ENCODE measurements at places on chromosomes 1 and 21.
A peak's percentile ranks its signal among the peaks of the same experiment; 100 is the strongest.

- no peak for DNase-seq
These were observed 868.2 kb upstream of the CXADR start for GRCh38 chr21:16644685-16645084.

DNA sequence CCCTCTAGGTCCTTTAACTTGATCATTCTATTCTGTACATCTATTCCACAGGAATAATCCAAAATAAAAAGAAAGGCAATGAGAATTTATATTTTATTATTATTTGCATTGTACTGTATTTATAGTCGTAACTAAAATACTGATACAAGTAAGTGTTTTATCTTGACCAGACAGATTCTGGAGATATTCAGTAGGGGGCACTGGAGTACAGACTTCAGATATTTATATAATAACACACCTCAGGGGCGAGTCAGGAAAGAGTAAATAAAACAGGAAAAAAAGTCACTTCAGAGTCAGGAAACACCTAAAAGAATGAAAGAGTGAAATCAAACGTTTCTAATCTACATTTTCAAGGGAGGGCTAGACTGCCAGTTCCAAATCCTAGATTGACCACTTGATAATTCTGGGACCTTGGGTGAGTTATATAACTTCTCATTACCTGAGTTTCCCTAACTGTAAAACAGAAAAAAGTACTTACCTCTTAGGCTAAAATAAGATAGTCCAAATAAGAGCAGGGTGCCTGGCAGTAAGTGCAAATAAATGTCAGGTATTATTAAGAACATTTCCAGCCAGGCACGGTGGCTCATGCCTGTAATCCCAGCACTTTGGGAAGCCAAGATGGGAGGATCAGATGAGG is 31.1 kb upstream of the MTF1 start:
- peak; percentile 46 for DNase-seq

GRCh38 chr21:31870472-31871193 is 2.2 kb upstream of the HUNK start:
- no peak for DNase-seq

DNA sequence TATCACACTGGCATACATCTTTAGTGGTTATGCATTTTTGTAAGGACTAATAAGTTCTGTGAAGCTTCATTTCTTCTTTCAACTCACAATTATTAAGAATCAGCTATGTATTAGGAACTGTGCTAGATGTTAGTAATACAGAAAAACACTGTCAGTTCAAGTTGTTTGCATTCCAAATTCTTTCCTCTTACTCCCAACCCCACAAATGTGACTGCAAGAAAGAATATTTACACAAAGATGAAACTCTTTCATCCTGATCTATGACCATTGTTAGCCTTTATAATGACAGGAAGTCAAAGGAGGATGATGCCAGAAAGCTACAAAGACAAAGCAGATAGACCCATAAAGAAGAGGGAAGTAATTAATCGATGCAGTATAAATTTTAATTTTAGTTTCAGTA is 21.0 kb upstream of the GADD45A start:
- DNase-seq, result no peak

DNA sequence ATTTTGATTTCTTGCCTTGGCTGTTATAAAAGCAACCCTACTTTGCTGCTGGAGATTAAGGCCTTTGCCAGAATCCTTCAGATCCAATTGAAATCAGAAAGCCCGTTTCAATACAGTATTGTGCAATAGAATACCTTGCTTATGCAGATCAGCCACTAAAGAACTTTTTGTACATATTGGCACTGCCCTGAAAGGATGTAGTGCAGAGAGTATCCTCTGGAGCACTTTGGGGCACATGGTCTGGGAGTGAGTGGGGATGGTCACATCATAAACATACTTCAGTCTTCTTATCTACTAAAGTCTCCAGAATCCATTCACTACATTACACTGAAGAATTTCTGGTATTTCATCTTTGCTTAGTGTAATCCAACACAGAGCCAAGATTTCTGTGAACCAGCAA is 189.0 kb downstream of the CENPF start:
- no peak for DNase-seq
